ENCODE measurements at places on chromosomes 4 and X. TPM values are rescaled to one million over a fixed set of nuclear protein-coding genes. Genes with fewer than 3 reads are reported as not detected.

STK32B gene
- 1.3 TPM for total RNA-seq

PDLIM3 gene
- total RNA-seq, result 18.4 TPM

PLP2 gene
- 91.8 TPM for total RNA-seq

DNA sequence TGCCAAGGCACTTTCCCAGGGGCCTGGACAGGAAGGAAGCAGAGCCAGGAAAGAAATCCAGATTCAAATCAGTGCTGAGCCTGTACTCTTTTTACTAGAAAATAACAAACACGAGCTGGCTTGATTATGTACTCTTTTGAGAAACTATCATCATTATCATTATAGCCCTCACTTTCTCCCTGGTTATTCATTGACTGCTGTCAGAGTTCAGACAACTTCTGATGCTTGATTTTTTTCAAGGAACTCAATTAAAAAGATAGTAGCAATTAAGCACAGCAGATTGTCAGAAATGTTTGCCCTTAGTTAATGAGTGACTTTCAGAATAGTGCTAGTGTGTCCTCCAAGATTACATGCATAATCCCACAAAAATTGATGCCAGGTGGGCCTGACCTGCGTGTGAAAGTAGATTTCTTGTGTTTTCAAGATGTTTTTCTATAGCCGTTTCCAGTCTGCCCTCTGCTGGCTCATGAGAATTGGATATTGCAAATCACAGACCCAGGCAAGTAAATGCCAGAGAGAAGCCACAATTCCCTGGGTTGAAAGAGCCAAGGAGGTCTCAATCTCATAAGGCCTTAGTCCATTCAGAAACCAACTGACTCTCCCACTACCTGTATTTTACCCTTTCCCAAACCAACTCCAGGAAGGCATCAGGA is 14.3 kb upstream of the PNPLA4 start:
- no peak for DNase-seq

DNA sequence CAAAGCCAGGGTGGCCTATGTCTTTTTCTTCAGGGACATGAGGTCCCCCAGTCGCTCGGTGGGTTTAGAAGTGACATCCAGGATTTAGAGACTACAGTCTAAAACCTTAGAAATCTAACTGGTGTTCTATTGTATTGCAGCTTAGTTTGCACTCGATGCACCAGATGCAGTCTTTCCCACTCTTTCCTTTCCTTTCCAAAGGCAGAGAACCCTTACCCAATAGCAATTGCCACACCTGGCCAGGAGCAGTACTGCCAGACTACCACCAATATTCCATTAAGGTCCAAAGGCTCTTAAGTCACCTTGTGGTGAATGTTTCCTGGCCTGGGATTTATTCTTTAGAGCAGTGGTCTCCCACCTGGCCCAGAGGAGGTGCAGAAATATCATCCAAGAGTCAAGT is 1068.8 kb downstream of the FAM133A start:
- no peak for DNase-seq

DNA sequence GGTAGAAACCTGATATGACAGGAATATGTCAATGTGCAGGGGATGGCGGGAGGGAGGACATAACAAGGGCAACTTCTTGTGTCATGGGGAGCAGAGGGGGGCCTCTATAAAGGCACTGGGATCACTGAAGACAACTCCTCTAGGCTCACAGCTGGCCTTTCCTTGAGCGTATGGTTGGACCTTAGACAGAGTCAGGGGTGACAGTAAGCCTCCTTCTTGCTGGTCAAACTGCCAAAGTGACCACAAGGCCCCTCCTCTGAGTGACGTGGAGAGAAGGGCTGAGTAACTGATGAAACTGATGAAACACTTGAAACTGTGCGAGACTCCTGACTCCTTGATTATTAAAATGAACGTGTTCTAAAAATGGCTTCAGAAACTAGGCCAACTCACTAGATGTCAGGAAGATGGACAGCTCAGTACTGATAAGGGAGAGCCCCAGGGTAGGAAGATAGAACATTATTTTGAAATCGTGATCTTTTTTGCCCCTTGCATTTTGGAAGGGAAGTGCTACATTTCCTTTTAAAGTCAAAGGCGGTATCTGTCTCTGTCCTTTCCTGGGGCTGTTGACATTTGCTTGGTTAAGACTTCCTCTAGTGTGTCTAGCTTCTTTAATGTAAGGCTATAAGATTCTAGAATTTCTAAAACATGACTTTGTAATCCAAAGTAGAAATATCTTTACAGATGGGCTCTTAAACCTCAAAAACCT is 1.6 kb downstream of the RAB33A start:
- no peak for DNase-seq

DNA sequence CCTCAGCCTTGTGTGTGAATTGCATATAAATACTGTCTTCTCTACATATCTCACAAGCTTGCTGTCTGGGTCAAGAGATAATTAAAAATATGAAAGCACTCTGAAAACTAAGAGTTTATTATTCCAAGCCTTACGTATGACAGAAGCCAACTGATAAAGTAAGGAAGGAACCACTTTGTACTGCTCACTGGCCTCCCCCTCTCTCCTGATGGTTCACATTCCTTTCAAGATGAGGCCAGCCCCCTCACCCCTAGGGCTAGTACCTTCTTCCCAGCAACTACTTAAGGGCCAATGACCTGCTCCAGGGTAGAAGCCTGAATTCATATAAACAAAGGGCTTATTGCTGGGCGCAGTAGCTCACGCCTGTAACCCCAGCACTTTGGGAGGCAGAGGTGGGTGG is 5.4 kb upstream of the SOWAHD start:
- DNase-seq, result no peak

GRCh38 chrX:111182997-111183396 is 87.0 kb downstream of the PAK3 start:
- no peak for DNase-seq

DNA sequence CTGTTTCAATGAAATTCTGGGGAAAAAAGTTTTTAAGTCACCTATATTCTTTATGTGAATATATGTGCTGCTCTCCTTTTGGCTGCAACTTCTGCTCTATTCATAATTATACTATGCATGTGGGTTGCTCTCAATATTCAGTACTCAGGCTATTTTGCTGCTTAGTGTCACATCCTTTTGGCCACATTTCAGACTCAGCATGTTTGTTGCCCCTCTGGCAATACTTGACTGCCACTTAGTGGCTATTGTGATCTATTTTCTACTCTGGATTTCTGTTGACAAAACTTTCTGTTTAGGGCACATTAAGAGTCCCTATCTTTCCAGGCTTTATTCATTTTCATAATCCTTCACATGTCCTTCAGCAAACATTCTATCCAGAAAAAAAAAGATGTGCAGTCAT is 15.8 kb upstream of the CT45A1 start:
- no peak for DNase-seq

- peak; percentile 46 for DNase-seq
Observed at GRCh38 chr4:111943796-111944203, 201.5 kb upstream of the FAM241A start.

GRCh38 chr4:174696657-174697056 is 132.4 kb downstream of the GLRA3 start:
- no peak for DNase-seq

GRCh38 chrX:85504381-85504780 is 124.9 kb upstream of the POF1B start:
- DNase-seq, result no peak

DNA sequence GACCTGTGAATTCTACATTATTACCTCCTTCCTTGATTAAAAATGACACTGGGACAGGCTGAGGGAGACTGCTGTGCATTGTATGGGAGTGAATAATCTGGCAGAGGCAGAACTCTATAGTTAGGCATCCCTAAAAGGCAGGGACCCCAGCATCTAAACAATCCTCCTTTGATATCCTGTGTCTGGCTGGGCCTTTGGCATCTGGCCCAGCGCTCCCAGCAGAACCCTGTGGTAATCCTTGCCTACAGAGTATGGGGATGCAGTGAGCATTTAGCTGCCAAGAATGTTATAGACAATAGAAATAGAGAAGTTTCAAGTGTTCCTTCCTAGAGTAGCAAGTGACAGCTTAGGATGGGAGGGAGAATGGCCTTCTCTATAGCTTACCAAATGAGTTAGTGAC is 38.5 kb downstream of the ZCCHC12 start:
- no peak for DNase-seq

DNA sequence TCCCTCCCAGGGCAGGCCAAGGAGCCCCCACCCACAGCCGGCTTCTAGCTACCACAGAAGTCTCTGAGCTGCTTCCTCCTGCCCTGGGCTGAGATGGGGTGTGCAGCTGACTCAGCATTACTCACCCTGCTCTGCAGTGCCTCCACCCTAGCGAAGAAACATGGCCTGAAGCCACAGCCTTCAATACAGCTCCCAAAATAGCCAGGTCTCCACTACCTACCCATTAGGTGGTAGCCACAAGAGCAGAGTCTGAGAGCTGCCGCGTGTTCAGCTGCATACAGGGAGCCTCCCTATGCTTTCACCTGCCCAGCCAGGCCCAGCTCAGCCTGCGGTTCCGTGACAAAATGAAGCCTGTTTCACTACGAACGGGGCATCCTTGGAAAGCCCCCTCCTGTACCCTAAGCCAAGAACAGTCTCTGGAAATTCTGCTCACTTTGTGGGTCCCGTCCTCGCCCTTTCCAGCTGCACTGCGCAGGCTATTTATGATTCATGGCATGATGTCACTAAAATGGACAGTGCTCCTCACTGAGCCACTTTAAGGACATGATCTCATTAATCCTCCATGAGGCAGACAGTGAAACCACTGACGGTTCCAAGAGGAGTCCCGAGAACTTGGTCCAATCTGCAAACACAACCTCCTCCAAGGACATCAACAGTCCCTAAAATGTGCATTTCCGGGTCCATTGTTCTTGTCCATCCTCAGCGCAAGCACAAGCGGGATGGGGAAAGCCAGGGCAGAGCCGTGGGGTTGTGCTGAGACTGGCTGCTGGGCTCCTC is 20.2 kb downstream of the WDR1 start:
- peak; percentile 70 for DNase-seq

DNA sequence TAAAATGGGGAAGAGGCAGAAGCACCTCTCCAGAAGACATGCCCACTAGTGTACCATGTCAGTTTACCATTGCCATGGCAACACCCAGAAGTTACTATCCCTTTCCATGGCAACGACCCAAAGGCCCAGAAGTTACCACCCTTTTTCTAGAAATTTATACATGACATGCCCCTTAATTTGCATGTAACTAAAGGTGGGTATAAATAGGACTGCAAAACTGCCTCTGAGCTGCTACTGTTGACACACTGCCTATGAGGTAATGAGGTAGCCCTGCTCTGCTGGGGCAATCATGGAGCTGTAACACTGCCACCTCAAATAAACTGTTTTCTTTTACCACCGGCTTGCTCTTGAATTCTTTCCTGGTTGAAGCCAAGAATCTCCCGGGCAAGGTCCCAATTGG is 13.9 kb upstream of the BEX4 start:
- DNase-seq, result no peak

DNA sequence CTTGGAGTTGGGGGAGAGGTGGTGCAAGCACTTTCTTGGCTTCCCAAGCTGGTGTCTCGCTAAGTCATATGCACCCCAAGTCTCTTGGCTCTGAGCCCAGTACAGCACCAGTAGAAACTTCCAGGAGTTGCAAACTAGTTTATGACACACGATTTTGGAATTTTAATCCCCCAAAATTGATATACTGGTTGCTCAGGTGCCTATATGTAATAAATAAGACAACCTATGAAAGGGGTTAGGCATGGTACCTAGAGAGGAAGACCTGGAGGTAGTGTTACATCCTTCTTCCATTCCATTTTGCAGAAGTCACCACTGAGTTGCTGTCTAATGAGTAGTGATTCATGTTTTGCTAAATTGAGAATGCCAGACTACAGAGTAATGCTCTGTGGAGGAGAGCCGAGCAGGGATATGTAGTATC is 4.3 kb upstream of the SLC4A4 start:
- DNase-seq, result no peak

Data from lower lobe of right lung (tissue), 2 donors.